ENCODE measurements at places on chromosomes 5 and 9.

DNA sequence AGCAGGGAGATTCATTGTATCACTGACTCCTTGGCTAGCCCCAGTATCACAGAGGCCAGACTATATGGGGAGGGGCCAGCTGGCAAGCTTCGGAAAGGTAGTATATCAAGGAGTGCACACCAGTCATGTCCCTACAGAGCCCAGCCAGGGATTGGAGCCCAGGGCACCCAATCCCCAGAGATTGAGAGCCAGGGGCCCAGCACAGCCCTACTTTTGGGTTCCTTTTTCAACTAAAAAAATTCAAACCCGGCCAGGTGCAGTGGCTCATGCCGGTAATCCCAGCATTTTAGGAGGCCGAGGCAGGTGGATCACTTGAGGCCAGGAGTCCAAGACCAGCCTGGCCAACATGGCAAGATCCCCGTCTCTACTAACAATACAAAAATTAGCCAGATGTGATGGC, 5.4 kb upstream of the MYORG start:
- no peak for DNase-seq

DNA sequence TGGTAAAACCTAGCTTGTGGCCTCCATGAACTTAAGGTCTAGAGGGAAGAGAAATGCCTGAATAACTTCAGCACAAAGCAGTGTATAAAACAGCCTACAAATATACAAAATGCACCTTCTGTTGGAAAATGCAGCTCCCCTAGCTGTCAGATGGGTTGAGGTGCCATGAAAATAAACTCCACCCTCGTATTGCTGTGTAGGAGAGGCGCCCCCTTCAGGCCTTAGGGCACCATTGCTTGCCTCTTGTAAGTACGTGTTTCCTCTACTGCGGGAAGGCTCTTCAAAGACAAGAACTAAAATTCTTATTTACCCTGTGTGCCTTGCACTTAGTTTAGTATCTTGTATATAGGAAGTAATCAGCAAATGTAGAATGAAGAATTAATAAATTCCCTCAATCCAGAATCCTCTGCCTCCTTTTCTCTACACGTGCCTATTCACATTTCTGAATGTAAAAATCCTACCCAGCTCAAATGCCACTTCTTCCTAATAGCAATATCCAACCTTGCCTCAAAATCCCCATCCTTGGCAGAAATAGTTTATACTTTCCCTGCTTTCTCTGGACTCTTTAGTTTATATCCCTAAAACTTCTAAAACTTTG, 393.7 kb upstream of the PDE4D start:
- peak; percentile 18 for DNase-seq

- no peak for DNase-seq
Measured at GRCh38 chr9:23321049-23321448, 505.0 kb downstream of the ELAVL2 start.

DNA sequence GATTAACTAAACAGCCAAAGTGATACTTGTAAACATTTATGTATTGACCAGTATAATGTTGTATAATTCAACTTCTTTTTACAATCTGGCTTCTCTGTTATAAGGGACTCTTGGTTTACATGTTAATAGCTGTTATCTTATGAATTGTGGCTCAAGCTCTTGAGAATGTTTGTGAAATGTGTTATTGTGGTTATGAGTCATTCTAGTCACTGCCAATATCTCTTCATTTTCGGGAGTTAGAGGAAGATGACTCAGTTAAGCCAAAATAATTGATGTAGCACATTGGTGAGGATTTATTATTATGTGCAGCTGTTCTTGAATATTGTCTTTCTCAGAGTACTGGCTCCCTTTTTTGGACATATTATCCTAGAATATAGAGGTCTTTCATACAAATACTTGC, 655.2 kb upstream of the RIOK2 start:
- no peak for DNase-seq

DNA sequence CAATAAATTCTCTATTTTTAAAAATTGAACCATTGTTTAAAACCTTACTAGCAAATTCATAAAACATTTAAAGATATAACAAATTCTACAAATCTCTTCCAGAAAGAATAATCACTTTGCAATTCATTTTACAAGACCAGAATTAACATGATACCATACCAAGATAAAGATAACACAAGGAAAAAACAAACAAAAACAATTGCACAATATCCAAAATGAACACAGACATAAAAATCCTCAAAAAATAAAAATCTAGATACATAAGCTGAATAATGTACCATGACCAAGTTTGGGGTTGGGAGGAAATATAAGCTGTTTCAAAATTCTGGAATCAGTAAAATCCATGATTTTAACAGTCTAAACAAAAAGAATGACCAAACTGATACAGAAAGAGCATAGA, 11.1 kb downstream of the CCNG1 start:
- DNase-seq, result no peak

- DNase-seq, result no peak
Measured at GRCh38 chr5:168935183-168935582, 356.0 kb upstream of the PANK3 start.

DNA sequence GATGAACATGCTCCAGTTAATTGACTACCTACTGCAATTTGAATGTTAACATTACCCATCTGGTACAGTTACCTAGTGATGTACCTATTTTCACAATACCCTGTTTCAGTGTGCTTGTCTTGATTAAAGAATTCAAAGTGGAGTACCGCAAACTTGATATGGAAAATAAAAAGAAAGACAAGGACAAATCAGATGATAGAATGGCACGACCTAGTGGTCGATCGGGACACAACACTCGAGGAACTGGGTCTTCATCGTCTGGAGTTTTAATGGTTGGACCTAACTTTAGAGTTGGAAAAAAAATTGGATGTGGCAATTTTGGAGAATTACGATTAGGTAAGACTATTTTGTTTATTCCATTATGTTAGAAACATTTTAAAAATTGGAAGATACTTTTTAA, 33.5 kb downstream of the CSNK1G3 start:
- DNase-seq, result no peak

DNA sequence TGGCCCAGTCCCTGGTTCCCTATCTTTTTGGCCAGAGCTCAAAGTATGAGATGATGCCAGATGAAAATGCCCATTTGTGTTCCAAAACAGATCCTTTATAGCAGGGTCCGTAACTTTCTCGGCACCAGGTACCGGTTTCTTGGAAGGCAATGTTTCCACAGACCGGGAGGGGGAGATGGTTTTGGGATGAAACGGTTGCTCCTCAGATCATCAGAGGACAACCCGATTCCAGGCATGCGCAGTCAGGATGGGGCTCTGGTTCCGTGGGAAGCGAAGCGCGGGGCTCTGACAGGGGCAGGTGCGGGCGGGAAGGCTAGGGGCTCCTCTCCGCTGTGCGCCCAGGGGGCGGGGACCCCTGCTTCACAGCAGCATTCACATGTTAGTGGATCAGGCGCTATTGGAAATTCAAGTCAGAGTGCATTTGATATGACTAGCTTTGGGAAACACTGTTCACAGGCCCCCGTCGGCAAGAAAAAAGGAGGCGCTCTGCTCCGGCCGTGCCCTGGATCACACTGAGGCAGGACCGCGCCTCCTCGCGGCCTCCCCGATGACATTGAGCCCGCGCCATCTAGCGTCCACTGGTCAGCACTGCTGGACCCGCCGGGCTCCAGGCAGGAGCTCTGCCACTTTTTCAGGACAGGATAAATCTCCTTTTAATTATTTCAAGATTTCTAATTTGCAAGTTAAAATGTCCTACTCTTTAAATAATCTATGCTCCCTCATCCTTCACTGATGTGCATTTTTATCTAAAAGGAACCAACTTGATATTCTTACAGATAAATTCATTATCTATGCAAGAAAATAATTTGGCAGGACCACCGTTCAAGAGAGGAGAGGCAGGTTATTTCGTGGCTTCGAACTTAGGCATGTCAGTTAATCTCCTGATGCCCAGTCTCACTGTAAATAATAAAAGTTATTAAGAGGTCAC, 190.0 kb downstream of the FANCC start:
- no peak for DNase-seq

GRCh38 chr5:172529896-172530295, 75.6 kb upstream of the SH3PXD2B start:
- no peak for DNase-seq

DNA sequence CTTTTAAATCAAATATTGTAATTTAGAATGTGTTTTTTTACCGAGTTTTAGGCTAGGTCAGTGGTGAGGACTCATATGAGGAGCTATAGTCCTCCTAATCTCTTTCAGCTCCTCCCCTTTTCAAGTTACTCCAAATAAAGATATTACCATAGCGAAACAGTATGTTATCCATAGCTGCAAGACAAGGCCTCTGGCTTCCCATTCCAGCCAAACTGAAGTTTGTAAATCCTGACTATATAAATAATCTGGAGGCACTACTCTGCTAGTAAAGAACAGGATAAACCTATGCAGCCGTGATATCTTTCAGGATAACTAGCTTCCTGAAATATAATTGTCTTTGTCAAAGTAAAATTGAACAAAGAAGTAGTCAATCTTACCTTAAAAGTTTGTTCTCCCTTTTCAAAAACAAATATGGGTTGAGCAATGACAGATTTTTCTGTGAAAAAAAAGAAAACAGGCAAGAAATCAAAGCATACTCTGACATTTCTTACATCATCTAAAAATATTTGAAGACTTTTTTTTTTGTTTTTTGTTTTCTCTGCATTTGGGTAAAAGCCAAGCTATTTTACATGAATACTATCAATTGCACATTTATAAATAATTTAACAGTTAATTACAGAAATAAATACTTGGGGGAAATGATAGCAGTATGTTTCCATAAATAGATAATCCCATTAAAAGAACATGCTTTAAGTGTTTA, 29.3 kb upstream of the NADK2 start:
- DNase-seq, result no peak

- no peak for DNase-seq
Measured at GRCh38 chr5:107487056-107487542, 183.6 kb downstream of the EFNA5 start.

- no peak for DNase-seq
Measured at GRCh38 chr5:168184103-168184502, 107.3 kb upstream of the WWC1 start.

GRCh38 chr9:123423311-123423640, 67.3 kb downstream of the CRB2 start:
- DNase-seq, result no peak

- DNase-seq, result peak; percentile 59
Measured at GRCh38 chr5:98771382-98772109, 1.9 kb upstream of the RGMB start.

DNA sequence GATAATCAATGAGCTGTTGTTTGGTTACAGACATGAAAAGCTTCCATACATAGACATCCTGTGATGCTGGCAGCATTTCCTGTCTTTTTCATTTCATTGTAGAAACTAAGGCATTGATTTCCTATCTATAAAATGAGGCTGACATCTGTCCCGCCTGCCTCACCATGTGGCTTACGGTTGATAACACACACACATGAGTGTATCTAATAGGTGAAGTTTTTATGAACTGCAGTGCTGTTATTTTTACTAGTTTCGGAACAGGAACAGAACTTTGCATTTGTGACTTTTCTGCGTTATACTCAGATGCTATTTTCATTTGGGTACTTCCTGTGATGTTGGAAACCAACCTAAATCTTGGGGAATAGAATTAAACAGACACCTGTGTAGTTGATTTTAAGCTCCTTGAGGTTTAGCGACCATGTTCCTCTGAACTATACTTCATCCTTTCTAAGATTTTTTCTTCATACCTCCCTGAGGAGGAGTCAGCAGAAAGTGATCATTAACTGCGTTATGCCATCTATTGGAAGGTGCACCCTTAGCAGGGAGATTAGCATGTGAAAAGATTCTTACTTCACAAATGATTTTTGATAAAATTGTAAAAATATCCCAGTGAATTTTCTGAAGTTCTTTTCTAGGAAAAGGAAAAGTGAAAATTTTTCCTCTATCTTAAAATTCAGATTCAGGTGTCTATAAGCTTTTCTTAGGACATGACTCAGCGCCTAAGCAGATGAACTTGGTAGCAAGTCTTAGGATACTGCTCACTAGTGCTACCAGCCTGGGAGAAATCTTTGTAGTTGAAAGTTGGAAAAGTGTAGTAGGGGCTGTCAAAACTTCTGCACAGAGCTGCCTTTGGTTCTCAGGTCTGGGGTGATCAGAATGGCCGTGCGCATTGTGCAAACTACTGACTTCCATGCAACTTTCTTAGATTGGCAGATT, 134.5 kb downstream of the TRIO start:
- DNase-seq, result no peak

GRCh38 chr9:80326105-80326504, 754.3 kb downstream of the TLE4 start:
- no peak for DNase-seq

GRCh38 chr5:94243612-94244011, 374.8 kb downstream of the KIAA0825 start:
- DNase-seq, result no peak

GRCh38 chr9:128892221-128892921, 10.4 kb downstream of the LRRC8A start:
- no peak for DNase-seq

- peak; percentile 54 for DNase-seq
Measured at GRCh38 chr9:3903273-3903672, 377.5 kb upstream of the RFX3 start.

- no peak for DNase-seq
Measured at GRCh38 chr5:42590566-42590965, 166.1 kb upstream of the CCDC152 start.

DNA sequence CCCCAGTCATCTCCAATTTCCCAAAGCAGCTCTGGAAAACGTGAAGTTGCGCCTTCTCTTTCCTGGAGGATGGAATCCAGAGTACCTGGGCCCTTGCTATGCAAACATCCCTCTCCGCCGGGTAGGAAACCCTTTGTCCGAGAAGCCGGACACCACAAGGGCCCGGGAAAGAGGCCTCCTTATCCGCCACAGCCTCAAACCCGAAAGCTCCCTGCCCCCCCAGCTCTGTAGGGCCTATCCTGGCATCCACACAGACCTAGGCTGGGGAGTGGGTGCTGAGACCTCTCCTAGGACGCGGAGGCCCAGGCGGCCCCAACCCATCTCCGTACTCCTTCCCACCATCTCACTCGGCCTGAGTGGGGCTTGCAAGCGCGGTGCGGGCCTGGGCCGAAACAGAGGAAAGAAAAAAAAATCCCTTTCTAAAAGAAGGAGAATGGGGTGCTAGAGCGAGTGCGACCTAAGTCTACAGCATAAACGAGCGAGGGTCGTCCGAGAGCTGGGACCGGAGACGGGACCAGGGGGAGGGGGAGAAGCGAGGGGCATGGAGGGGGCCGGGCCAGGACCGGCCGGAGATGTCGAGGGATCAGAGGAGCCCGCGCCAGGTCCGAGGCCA, 624 bp downstream of the FBXW11 start:
- no peak for DNase-seq

DNA sequence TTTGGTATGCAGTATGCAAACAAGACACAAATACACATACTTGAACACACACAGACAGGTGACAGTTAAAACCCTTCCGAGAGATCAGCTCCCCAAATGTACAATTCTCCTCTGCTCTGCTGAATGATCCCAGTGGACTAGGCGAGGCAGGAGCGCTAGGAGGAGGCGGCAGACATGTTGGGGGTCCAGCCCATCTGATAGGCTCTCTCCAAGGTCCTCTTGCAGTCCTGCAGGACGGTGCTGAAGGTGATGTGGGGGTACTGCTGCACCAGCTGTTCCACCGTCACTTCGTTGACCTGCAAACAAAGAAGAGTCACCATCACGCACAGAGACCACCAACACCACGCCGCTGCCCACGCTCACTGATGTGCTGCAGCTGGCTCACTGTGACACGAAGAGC, 190.8 kb upstream of the EFNA5 start:
- no peak for DNase-seq
